ENCODE measurements at places on chromosomes 12 and 14. TPM values are rescaled to one million over a fixed set of nuclear protein-coding genes. Genes with fewer than 3 reads are reported as not detected.

Gene SERPINA9
- not detected for total RNA-seq

- no peak for DNase-seq
Observed at GRCh38 chr12:7004840-7005239, 13.4 kb downstream of the LPCAT3 start.

Gene NPFF
- not detected for total RNA-seq

- no peak for DNase-seq
Observed at GRCh38 chr14:44446965-44447364, 60.1 kb downstream of the FSCB start.

- DNase-seq = no peak
Observed at GRCh38 chr12:87120440-87120839, 864.2 kb upstream of the MGAT4C start.

- no peak for DNase-seq
Observed at GRCh38 chr12:12217018-12217359, 49.9 kb downstream of the LRP6 start.

DNA sequence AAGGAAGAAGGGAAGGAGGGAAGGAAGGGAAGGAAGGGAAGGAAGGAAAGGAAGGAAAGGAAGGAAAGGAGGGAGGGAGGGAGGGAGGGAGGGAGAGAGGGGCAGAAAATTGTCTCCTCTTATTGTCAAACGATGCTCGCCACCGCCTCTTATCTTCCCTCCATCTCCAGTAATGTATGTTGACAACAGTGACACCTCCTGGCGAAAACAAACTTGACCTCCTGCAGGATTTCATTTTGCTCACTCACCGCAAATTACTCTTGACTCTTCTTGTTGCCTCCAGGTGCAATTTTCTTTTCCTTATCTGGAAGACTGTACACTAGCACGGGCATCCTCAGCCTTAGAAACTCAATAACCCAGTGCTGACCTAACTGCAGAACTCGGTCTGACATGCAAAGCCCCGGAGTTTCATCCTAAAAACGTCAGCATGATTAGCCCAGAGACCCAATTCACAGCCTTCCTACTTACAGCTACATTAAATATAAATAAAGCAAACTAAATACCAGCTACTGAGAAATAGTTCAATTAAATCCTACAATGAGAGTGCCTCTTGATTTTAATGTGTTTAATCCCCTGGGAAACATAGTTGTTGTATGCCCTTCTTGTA, 512.4 kb upstream of the TMPO start:
- DNase-seq = peak; percentile 24

DNA sequence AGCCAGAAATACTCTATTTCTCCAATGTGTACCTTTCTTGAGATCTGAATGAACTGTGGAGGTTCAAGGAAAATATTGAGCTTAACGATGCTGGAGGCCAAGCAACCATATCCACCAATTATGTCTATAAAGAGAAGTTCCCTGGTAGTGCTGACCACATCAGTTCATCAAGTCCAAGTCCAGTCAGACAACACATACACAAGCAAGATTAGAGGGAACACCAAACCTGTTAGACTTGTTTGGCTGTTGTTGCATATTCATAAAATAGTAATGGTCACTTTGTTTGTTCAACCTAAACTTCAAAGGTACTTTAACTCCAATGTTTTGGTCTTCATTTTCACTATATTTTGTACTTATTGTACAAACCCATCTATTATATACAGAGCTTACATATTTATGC, 81.6 kb downstream of the LMO3 start:
- DNase-seq = no peak

DNA sequence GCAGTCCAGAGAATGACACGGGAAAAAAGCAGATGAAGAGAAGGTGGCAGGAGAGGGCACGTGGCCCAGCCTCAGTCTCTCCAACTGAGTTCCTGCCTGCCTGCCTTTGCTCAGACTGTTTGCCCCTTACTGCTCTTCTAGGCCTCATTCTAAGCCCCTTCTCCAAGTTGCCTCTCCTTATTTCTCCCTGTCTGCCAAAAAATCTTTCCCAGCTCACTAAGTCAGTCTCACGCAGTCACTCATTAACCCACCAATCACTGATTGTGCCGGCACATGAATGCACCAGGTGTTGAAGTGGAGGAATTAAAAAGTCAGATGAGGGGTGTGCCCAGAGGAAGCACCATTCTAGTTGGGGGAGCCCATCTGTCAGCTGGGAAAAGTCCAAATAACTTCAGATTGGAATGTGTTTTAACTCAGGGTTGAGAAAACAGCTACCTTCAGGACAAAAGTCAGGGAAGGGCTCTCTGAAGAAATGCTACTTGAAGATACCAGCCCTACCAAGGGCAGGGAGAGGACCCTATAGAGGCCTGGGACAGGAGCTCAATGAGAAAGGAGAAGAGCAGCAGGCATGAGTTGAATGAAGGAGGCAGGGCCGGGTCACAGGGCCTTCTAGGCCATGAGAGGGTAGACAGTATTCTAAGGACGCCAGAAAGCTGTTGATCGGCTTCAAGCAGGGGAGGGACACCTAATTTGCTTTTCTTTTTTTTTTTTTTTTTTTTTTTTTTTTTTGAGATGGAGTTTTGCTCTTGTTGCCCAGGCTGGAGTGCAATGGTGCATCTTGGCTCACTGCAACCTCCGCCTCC, 40.9 kb downstream of the DAD1 start:
- no peak for DNase-seq

GRCh38 chr12:5204271-5204670, 160.6 kb downstream of the KCNA5 start:
- no peak for DNase-seq

Gene B3GNT4
- total RNA-seq = 1.7 TPM

DNA sequence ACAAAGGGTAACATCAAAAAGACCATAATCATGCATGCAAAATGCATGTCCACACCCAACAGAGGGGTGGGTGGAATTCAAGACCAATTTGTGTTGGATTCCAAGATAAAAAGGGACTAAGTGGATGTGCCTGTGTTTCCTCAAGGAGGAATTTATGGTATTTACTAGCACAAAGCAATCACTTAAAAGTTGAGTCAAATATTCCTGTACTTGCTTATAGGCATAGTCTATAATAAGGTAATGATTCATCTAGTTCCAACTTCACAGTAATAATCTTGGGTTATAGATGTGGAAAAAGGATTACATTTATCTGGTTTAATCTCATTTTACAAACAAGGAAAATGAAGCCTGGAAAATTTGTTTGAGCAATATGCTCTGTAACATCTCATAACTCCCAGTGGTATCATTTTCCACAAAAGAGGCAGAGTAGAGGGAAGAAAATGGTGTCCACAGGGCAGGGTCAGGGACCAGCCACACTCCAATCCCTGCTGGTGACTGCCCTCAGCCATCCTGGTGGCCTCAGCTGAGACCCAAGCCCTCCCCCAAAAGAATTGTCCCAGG, 80.8 kb upstream of the REP15 start:
- DNase-seq = no peak

Gene CCDC88C
- total RNA-seq = 48.0 TPM

Gene STAB2
- 1.0 TPM for total RNA-seq

Gene KRT85
- total RNA-seq = not detected

DNA sequence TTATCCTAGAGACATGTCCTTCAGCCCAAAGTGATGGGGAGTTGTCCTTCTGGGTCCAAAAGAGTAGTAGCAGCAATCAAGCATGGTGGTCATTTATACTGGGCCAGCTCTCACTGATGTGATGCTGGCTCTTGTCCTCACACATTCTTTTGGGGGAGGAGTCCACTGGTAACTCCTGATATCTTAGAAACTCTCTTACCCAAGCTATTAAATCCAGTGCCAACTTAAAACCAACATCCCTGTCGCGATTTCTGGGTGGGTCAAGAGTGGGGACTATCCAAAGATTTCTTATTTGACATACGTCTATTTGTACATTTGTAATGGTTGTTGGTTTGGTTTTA, 24.6 kb downstream of the DDX47 start:
- DNase-seq = no peak

DNA sequence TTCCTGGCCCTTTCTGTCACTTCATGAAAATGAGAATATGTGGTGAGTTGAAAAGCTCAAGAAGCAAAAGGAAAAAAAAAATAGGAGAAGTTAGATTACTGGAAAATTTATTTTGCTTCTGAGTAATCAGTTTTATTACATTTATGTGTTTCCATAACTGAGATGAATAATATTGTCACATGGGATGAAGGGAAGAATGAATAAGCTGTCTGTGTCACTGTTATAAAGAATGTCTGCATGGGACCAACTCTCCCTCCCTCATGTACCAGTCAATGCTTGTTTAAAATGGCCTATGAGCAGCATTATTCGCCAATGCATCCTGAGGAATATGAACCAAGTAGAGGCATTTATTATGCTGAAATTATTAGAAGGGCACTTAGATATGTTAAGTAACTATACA, 246.3 kb downstream of the PRKD1 start:
- DNase-seq = no peak

GRCh38 chr14:55913324-55914025, 204.7 kb upstream of the PELI2 start:
- DNase-seq = no peak

DNA sequence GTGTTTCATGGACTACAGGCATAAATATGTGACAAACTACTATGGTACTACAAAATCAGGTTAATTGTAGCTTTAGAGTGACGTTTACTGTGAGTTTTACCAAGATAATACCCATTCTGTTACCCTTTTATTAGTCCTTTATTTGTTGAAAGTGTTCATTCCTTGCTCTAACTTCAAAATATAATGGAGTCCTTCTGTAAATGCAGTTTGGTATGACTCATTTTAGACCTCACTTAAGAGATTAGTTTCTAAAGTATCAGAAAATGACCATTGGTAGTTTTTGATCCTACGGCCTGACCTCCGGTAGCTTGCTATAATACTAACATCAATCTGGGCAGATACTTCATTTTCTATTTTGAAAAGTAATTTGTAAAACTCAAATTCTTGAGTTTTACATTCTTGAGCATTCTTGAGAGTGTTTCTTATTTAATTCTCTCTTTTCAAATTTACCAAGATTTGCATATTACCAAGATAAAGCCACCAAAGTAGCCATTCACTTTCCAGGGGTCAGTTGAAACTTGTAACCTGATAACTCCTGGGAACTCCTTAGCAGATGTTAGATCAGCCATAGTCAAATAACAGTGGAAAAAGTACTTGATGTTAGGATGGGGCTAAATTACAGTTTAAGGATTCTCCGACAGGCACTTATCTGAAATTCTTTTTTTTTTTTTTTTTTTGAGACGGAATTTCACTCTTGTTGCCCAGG, 4.2 kb downstream of the HSPA2 start:
- no peak for DNase-seq

Gene GSG1
- not detected for total RNA-seq

DNA sequence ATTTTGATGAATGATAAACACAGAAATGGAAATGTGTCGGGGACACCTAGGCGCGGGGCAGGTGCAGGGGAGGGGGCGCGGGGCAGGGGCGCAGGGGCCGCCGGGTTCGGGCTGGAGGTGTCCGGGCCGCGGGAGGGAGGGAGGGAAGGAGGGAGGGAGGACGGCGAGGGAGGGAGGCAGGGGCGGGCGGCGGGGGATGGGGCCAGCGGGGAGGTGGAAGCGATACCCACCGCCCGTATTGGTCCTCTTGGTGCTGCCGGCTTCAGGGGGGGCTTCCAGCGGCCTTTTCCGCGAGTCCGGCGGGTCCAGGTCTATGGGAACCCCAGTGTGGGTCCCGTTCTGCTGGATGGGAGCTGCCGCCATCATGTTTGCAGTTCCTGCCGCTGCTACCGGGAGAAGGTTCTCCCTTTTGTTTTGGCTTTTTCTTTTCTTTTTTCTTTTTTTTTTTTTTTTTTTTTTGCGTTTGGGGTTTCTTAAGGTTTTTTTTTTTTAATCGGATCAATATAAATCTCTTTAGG, 703 bp downstream of the NOVA1 start:
- DNase-seq = peak; percentile 38

DNA sequence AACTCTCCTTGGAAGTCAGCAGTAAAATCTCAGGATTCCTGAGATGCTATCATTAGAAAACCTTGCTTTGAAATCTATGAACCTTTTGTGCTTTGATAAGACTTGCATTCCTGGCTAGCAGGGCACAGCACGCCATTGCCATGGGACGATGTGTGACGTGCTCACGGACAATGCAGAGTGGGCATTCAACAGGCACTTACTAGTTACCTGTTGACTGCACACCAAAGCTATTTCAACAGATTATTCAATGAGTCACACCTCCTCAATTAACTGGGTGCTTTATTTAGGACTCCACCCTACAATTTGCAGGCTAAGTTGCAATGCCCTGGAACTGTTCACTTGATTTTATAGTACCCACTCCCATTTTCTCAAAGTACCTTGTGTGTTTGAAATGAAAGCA, 11.3 kb downstream of the NOS1 start:
- DNase-seq = no peak

GRCh38 chr14:64726585-64726890, 22.3 kb downstream of the PLEKHG3 start:
- peak; percentile 94 for DNase-seq

Gene KRT82
- total RNA-seq = not detected

DNA sequence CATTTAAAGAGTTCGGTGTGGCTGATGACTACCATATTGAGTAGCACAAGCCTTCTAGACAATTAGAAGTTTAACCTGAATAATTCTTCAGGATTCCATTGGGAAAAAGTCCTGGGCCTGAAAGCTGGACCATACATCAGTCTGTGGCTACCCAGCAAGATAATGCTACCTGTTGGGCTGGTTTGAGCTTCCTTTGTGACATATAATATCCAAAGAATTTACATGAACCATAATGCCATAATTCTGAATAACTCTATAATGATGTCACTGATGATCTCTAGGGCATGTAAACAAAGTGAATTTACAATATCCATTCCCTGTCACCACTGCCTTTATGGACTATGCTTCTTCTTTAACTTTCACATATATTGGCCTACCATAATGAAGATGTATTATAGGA, 3.8 kb upstream of the YBX3 start:
- no peak for DNase-seq

Gene MYF6
- total RNA-seq = not detected

Gene GRIP1
- 6.2 TPM for total RNA-seq

GRCh38 chr12:114685869-114686268, 1.9 kb upstream of the TBX3 start:
- DNase-seq = no peak

DNA sequence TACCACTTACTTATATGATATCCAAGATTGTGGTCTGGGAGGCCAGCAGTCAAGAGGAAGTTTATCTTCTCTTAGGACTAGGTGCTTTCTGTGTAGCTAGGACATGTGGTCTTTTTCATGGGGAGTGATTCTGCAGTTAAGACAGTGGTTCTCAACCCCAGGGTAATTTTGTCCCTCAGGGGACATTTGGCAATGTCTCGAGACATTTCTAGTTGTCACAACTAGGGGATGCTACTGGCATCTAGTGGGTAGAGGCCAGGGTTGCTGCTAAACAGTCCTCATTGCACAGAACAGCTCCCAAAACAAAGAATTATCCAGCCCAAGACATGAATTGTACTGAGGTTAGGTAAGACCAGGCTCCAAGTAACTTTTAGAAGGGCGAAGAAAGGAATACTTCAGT, 20.0 kb downstream of the AMDHD1 start:
- DNase-seq = no peak

DNA sequence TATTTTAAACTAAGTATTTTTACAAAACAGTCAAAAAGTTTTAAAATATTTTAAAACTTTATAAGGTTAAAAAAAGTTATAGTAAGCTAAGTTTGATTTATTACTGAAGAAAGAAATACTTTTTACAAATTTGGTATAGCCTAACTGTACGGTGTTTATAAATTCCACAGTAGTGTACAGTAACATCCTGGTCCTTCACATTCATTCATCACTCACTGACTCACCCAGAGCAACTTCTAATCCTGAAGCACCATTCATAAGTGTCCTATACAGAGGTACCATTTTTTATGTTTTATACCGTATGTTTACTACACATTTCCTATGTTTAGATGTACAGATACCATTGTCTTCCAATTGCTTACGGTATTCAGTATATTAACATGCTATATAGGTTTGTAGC, 170.0 kb downstream of the KLHL28 start:
- DNase-seq = no peak

- DNase-seq = no peak
Observed at GRCh38 chr14:45201905-45202304, 51.1 kb downstream of the MIS18BP1 start.

Measured in colonic mucosa (tissue), 4 donors.